AML-193 (cell line): ENCODE measurements at places on chromosomes 2 and 18.

DNA sequence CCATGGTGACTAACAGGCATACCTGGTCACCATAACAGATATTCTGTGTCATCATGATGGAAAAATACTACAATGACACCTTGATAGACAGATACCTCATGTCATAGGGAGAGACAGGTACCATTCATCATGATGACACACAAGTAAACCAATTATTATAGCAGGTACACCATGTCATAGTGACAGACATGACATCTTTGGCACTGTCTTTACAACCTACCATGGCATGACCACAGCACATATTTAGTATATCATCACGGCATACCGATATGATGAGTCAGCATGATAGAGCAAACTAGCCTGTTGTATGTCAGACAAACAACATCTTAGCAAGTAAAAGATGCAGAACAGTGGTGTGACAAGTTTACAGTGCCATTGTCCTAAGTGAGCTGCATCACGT is 101.3 kb upstream of the KLHL29 start:
- DNase-seq, result no peak

- no peak for DNase-seq
Measured at GRCh38 chr2:42960842-42961180, 168.4 kb upstream of the HAAO start.

DNA sequence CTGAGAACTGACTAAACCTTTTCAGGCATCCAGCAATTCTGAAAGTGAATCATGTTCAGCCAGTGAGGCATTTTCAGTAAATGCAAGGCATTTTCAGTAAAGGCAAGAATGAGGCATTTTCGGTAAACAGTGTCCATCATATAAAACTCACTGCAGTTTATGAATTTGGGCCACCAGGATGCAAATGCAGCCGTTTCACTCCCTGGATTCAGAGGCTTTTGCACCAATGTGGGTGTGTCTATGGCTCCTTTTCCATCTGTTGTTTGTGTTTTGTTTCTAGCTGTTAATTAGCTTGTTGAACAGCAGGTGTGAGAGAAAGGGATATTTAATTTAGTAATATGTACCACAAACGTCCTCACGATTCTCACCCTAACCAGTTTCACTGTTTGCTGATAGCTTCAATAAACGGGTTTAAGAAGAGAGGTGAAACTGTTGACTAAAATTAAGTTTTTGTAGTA is 116.3 kb upstream of the PGAP1 start:
- no peak for DNase-seq

DNA sequence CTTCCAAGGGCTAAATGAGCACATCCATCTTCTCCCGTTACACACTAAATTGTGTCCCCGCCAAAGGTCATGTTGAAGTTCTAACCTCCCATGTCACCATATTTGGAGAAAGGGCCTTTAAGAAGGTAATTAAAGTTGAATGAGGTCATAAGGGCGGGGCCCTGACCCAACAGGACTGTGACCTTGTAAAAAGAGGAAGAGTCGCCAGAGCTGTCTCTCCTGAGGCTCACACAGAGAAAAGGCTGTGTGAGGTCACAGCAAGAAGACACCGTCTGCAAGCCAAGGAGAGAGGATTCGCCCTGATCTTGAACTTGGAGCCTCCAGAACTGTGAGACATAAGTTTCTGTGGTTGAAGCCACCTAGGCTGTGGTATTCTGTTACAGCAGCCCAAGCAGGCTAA is 24.1 kb downstream of the TRABD2A start:
- DNase-seq, result peak; percentile 78

DNA sequence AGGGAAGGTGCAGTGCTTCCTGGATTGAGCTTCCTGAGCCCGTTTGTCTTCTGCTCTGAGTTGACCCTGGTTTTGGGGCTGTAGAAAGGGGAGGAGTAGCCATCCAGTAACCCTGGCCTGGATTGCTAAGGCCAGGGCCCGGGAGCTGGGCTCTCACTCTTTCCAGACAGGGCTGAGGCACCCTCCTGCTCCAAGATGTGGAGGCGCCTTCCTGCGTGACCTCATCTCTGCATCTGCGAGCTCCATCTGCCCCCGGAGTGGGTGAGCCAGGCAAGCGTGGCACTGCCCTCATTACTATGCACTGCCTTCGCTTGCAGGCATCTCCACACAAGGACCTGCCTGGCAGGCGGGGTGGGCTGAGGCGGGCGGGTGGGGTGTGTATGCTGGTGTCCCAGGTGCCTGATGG is 58.0 kb downstream of the RAB31 start:
- DNase-seq, result peak; percentile 11

- DNase-seq, result peak; percentile 75
Measured at GRCh38 chr2:230326453-230327417, at the start of gene SP140L. SP140L (plus strand) TSS chr2:230327193; CDS start chr2:230327270, 77 bp downstream.

DNA sequence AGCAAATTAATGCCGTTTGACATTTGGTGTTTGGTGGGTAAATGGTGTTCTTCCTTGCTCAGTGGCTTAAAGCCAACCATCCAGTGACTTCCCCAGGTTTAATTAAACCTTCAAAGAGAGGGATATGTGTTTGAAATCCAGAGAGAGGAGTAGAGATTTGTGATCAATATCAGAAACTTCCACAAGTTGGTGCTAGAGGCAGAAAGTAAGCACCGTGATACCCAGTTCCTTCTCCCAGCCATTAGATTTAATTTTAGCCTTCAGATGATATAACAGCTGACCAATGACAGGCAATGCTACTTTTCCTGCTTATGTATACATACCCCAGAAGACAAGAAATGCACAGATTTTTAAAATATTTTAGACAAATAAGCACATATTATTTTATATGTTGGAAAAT is 398.5 kb downstream of the CDH2 start:
- no peak for DNase-seq

- no peak for DNase-seq
Measured at GRCh38 chr2:11343368-11343649, 1.1 kb downstream of the ROCK2 start.

GRCh38 chr2:199977984-199978415 is 22.6 kb downstream of the MAIP1 start:
- no peak for DNase-seq

DNA sequence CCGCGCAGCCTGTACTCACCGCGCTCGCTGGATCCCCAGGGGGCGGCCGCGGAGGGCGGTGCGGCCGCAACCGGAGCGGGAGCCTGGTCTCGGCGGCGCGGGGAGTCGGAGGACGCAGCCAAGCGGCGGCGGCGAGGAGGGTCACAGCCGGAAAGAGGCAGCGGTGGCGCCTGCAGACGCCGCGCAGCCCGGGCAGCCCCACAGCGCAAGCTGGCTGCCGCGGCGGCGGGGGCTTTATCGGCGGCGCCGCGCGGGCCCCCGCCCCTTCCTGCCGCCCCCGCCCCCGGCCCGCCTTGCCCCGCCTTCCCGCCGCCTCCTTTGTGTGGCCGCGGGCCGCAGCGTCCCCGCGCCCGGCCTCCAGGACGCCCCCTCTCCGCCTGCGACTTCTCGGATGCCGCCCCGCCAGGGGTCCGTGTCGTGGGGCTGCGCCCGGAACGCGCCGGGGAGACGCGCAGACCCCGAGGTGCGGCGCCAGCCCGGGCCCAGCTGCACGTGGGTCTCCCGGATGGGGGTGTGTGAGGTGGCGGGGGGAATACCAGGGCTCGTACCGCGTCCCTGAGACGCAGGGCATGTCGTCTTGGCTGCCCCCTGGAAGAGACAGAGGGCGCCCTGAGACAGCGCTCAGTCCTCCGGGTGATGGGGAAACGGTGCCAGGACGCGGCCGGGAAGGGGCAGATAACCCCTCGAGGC is at the start of gene SERPINE2:
TSS of gene SERPINE2 (minus strand) at position 207 of the 690 bp plus-strand sequence. CDS start 37,386 bp downstream, outside the sequence.
- no peak for DNase-seq

DNA sequence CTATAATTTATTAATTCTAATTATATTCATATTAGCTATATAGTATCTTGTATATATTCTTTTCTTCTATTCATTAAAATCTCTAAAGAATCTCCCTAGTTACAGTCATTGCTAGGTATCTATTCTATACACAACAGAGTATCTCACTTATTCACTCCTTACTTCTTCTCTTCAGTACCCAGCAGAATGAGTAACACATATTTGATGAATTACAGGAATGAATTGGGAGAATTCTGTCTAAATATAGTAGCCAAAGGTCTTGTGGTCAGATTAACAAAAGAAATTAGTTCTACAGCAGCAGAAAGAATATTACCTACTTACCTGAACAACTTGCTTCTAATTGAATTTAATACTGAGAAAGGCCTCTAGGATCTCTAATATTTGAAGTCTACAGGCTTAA is 758.0 kb upstream of the ZEB2 start:
- no peak for DNase-seq

DNA sequence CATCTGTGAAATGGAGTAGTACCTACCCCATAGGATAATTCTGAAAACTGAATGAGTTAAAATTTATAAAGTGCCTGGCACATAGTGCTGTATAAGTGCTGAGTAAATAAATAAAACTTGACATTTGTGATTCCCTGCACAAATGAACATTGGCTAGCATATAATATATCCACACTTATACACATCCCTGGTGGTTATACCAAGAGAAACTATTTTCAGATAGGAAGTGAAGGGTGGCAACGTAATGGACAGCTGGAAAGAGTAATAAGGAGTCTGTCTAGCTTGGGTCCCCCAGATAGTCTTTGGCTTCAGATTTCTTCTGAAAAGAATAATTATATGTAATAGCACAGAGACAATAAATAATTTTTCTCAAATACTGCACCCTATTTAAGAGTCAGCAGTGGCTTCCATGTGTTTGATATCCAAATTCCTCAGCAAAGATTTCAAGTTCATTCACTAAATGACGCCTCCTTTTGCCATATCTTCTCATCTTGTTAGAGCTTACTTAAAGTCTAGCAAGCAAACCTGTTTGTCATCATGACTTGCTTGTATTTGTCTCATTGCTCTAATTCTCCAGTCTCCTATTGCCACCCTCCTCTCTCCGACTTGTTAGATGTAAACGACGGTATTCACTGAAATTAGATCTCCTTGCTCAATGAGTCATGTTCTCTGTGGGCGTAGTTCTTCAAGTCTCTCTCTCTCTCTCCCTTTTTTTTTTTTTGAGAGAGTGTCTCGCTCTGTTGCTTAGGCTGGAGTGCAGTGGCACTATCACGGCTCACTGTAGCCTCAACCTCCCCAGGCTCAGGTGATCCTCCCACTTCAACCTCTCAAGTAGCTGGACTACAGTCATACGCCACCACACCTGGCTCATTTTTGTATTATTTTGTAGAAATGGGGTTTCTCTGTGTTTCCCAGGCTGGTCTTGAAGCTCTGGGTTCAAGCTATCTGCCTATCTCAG is 8.7 kb upstream of the ADGRF3 start:
- DNase-seq, result no peak

DNA sequence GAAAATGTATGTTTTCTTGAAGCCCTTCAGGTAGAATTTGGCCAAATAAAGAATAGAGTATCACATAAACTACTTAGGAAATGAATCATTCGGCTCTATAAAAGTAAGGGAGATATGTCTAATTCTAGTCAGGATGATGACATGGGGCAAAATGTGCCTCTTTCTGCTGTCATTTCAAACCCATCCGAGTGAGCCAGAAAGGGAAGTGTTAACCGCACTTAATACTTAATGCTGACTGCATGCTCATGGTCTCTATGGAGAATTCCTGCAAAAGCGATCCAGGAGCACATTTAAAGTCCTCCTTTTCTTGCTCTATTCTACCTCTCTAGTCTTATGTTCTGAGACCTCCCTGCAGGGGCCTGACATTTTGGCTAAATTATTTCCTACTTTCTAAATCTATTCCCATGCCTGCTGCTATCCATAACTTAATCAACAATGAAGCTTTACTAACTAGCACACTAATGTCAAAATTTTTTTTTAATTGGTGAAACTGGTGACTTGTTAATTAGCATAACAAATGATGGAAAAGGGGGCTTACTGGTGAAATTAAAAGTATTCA is 127.4 kb downstream of the CDC42EP3 start:
- peak; percentile 31 for DNase-seq
